HFFc6 (cell line): ENCODE measurements at places on chromosomes 3 and 15. TPM values are rescaled to one million over a fixed set of nuclear protein-coding genes. Genes with fewer than 3 reads are reported as not detected.

DNA sequence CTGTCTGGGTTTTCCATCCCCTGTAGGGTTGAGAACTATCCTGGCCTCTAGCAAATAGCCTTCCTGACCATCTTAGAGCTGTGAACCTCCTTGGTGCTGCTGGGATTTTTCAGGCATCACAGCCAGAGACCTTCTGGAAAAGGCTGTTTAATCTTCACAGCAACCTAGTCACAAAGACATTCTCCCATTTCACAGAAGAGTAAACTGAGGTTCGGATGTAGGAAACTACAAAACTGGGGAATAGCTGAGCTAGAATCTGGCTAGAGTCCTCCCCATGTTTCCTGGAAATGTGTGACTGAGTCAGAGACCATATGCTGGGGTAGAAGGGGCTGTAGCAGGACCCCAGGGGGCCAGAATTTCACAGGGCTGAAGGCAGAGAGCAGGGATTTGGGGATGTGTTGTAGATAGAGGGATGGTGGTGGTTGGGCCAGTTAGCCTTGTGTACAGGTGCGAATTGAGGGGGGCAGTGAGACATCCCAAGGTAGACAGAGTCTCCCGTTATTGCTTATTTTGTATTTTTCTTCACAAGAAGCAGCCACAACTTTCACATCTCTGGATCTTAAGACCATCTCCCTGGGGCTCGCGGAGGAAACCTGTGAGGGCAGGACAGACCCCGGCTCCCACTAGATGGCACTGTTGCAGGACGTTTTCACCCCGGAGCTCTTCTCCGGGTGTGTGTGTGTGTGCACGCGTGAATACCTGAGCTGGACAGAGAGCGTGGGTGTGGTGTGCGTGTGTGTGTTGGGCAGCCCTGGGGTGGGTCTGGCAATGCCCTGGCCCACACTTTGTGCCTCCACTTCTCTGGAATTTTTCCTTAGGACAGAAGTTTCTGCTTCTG is 66.9 kb upstream of the PRR23C start:
- peak; percentile 52 for DNase-seq

The UBA3 gene
- 60.2 to 62.6 TPM (median 60.7 TPM) in 3 replicates for total RNA-seq

- no peak for DNase-seq
Measured at GRCh38 chr3:181912384-181912783, 200.7 kb downstream of the SOX2 start.

DNA sequence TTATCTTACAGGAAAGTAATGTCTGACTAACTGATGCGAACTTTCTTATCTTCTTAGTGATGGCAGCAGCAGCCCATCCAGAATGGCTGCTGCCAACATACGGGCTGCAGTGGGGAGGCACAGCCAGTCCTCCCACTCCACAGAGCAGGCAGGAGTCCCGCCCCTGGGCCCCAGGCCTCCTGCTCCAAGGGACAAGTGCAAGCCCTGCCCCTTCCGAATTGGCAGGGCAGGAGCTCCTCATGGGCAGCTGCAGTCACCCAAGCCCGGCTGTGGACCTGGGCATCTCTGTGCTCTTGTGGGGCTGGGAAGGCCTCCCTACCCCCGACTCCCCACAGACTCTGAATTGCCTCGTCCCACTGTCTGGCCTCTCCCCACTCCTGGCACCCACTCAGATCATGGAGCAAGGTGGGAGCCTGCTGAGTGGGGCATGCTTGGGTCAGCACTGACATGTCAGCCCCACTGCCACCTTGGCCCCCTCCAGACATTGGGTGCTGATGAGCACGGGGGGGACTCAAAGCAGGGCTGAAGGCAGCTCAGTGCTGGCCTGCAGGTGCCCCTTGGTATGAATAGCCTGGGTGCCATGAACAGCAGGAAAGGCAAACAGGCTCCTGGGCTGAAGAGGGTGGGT is 618.9 kb upstream of the KCNMB2 start:
- DNase-seq: no peak

DNA sequence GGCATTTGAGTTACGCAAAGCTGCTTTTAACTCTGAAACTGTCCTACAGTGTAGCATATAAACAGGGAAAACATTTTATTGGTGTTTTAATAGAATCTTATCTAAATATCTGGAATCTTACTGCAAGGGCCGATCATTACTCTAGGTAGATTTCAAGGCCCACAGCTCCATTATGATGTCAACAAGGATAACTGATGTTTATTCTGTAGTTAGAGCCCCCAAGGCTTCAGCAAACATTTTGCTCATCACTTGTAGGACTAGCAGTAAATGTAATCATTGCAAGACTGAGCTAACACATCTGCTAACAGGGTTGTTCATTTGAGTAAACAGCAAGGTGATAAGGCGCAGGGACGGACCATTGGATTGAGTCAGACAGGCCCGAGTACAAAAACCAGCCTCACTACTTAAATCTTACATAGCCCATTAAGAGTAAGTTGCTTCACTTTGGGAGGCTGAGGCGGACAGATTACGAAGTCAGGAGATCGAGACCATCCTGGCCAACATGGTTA is 332.5 kb upstream of the TPRG1 start:
- DNase-seq: no peak

The LEKR1 gene
- total RNA-seq: 0.67 to 0.81 TPM (median 0.75 TPM) in 3 replicates

DNA sequence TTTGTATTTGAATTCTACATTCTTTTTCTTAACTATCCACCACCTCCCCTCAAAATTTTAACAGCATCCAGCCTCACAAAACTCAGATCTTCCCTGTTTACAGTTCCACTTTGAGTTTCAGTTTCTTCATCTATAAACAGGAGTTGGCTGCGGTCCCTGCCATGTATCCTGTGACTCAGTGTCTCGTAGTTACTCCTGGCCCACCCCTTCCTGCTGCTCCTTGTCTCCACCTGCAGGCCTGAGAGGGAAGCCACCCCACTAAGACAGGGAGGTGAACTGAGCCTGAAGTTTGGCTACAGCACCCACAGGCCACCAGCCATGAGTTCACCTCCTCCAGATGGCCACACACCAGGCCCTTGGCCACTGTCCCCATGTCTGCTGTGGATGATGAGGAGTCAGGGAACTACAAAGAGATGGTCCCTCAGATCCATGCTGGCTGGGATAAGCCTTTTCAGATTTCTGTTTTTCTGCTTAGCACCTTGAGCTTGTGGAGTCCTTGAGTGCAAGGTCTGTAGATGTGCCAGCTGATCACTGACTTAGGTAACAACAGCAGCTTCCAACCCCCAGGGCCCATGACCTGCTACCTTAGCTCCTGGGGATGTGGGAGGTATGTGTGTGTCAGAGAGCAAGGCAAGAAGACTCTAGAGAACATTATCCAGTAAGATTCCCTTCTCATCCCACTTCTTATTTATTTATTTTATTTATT is 37.5 kb downstream of the CD86 start:
- peak; percentile 15 for DNase-seq

DNA sequence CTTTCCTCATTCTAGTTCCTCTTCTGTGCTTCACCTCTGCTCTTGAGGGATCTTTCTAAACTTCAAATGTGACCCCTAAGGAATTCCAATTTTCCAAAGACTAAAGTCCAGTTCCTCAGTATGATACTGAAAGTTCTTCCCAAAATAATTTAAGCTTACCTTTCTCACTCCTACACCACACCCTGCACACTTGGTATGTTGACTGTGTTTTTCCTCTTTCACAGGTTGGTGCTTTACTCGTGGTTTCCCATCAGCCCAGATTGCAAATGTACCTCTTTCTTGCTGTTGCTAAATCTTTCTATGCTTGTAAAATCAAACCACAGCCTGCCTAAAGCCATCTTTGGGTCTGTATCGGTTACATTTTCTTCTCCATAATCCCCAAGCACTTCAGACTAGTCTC is 30.5 kb upstream of the CLDN16 start:
- DNase-seq: no peak

- no peak for DNase-seq
Measured at GRCh38 chr15:68561901-68562300, 16.9 kb upstream of the CORO2B start.

The GUCA1C gene
- not detected in 3 replicates for total RNA-seq

DNA sequence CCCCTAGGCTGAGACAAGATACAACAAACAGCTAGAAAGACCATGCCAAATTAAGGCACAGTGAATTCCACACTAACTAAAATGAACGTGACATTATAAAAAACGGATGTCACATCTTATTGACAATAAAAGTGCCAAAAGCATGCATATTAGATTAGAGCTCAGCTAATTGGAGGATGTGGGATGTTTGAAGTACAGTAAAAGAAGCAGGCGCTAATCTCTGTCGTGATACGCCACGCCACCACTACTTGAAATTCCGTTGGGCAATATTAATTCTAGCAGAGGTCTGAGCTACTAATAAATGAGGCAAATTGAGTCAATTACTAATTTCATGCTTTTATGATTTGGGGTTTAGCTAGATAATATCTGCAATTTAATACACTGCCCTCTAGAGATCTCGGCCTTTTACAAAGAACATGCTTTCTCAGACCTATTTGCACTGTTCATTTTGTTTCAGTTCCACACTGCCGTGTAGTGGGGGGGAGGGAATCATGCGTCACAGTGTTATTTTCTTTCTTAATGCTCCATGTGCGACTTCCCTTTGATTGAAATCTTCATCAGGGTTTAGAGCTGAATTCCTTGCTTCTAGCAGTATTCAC is 52.9 kb upstream of the ROBO2 start:
- no peak for DNase-seq
